ENCODE measurements at places on chromosomes 6 and 20. TPM values are rescaled to one million over a fixed set of nuclear protein-coding genes. Genes with fewer than 3 reads are reported as not detected.

Gene COL11A2
- 0.56 TPM for total RNA-seq

Gene C6orf52
- 3.0 TPM for total RNA-seq

Gene TTK
- total RNA-seq, result 22.4 TPM

Gene NUS1
- total RNA-seq, result 49.7 TPM

Gene GMEB2
- total RNA-seq, result 13.9 TPM

Gene LINC00237
- not detected for total RNA-seq

Gene HEY2
- total RNA-seq, result not detected

Gene PSORS1C1
- total RNA-seq, result not detected

Gene TFAP2B
- not detected for total RNA-seq

Gene AKIRIN2
- total RNA-seq, result 43.8 TPM

Gene GSTA2
- total RNA-seq, result not detected

Measured in activated CD4-positive, alpha-beta T cell treated with anti-CD3 and anti-CD28 coated beads, Interleukin-2, amount 10 ng/mL, durations not matched to agents 24 days and 14 days (primary cell).